ENCODE measurements at places on chromosomes 7 and 10.

DNA sequence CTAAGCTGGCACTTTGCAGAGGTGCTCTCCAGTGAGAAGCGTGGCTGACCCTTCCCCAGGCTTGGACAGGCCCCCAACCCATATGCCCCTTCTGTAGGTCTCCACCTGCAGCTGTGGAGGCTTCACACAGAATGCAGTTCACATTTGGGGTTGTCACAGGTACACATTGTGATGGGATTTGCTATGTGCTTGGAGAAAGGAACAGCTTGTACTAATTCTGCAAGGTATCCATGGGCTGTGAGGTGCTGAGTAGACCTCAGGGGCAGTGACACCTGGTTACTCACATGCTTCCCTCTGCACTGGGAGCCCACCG lies 188.9 kb downstream of the CXCL12 start:
- DNase-seq = no peak

- no peak for DNase-seq
These were observed 35.4 kb downstream of the AKR1B15 start for GRCh38 chr7:134584290-134584689.

GRCh38 chr7:139855498-139856270 lies 26.6 kb downstream of the TBXAS1 start:
- no peak for DNase-seq

DNA sequence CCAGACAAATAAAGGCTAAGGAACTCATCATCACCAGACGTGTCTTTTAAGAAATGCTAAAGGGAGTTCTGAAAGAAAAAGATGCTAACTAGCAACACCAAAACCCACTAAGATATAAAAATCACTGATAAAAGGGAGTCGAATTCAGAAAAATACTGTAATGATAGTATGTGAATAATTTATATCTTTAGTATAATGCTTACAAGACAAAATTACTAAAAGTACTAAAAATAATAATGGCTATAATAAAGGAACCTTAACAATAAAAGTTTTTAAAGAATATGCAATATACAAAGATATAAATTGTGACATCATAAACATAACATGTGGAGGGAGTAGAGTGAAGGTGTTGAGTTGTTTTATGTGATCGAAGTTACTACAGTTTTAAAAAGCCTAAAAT lies 28.3 kb downstream of the HPSE2 start:
- DNase-seq = no peak

DNA sequence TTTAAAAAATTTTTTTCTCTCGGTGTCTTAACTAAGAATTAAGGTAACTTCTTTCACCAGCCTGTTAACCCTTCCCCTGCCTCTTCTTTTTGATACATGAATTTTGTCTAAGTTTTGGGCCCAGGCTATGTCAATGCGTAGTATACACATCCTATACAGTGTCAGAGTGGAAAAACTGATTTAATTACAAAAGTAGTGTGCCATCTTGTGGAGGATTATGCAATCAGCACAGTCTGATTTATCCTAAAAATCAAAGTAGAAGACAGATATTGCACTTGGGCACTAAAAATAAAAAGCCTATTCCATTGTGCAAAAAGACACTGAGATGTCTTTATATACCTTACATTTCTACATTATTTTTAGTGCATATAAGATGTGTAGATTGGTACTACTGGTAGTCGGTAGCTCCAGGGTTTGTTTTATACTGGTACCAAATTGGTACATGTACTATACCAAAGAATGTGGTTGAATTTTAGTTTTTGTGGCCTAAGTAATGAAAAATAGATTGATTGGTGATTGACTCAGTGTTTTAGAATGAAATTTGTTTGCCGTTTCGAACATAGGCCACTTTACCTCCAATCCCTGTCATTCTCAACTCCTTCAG lies 96.6 kb downstream of the MKLN1 start:
- DNase-seq = no peak

DNA sequence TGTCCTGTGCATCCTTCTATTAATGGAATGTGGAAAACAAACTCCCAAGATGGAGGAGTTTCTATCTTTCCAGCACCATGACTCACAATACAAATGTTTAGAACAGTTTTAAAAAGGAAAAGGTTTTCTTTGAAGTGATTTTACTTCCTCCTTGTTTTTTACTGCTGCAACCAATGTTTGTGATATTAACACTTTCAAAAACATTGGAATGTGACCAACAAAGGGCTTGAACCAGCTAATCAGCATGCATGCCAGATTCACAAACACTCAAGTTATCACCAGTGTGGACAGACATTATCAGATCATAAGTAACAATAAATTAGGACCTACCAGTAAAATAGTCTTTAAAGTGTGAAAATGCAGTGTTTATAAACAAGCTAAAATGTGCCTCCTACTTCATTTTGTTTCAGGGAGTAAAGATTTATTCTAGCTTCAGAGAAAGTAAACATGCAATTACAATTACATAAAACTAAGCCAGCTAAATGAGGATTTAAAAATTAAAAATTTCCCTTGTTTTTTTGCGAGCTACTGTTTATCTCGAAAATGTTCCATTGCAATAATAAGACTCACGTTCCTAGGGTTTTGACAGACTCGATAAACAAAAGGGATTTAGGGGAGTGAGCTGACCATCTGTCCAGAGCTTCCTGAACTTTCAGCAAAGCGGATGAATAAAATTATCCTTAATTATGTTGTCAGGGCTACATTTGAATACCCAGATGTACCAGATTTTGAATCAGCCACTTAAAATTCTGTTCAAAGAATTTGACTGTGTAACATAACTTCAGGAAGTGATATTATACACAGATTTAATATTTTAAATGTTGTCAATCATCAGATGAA lies 29.8 kb downstream of the CPVL start:
- no peak for DNase-seq

DNA sequence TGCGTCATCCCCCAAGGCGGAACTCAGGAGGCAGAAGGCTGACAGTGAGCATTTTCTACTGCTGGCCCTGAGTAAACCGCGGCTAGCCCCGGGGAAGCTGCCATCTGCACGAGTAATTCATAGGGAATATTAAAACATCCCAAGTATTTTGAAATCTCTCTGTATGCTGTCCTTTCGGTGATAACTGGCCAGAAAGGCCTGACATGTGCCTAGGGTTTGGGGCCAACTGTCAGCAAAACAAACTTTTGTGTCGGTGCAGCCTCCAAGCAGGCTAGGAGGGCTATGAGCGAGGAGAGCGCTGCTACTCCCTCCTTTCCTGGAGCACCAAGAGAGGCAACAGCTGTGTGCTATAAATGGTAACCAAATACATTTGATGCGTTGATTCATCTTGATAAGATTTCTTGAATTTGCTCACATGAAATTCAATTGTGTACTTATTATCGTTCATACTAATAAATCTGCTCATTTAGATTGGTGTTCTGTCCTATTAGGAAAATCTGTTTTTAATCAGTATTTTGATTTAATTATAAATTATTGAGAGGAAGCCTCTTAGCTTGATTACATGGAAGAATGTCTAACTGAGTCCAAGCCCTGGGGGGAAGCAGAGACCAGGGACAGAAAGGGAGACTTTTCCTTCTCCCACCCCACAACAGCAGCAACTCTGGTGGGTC lies 124.4 kb upstream of the NPS start:
- no peak for DNase-seq

DNA sequence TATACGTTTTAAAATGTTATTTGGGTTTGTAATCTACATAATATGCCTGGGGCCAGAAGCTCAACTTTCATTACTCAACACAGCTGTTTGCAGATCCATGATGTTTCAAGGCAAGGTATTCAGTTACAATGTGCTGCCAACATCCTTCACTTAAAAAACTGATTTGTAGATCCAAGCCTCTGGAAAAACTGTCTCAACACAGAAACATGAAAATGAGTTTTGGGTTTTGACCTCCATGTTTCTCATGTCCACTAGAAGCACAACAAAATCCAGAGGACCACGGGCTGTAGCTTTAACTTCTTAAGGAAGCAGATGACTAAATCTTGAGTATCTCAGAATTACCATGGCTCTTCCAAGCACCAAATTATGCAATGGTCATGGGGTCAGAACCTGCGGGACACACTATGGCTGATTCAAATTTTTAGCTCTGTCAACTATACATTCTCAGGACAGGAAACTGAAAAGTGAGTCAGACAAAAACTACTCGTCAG lies 247.1 kb upstream of the GRB10 start:
- no peak for DNase-seq

DNA sequence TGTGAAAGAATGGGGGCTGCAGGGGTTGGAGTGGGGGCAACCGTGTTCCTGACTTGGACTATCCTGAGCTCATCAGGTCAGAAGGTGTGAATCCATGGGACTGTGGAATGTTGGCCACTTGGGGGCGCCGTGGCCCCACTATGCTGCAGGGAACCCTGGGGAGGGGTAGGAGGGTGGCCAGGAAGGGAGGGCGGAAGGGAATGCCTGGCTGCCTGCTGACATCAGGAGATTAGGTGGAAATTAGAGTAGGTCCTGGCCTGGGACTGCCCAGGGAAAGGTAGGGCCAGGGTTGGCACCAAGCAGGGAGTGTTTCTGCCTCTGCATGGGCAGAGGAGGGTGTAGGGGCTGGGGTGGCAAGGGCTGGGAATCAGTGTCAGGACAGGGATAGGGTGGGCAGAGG lies 65.8 kb upstream of the PRSS58 start:
- DNase-seq = no peak

- DNase-seq = no peak
These were observed 267.2 kb downstream of the TFEC start for GRCh38 chr7:115763347-115763746.

DNA sequence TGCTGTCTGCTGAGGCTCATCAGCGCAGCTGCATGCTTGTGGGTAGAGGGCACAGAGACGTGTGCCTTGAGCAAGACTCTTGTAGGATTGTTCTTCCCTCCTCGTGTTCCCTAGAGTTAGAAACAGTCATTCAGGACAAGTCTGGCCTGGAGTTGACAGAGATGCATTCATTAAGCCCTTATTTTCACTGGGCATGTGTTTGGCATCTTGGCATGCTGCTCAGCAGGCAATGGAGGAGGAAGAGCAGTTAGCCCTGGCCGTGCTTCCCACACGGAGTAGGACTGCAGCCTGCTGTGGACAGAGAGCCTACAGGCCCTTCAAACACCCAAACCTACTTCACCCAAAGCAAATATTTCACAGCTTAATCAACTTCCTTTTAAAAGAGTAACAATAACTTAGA lies 73.0 kb upstream of the GJD4 start:
- no peak for DNase-seq

DNA sequence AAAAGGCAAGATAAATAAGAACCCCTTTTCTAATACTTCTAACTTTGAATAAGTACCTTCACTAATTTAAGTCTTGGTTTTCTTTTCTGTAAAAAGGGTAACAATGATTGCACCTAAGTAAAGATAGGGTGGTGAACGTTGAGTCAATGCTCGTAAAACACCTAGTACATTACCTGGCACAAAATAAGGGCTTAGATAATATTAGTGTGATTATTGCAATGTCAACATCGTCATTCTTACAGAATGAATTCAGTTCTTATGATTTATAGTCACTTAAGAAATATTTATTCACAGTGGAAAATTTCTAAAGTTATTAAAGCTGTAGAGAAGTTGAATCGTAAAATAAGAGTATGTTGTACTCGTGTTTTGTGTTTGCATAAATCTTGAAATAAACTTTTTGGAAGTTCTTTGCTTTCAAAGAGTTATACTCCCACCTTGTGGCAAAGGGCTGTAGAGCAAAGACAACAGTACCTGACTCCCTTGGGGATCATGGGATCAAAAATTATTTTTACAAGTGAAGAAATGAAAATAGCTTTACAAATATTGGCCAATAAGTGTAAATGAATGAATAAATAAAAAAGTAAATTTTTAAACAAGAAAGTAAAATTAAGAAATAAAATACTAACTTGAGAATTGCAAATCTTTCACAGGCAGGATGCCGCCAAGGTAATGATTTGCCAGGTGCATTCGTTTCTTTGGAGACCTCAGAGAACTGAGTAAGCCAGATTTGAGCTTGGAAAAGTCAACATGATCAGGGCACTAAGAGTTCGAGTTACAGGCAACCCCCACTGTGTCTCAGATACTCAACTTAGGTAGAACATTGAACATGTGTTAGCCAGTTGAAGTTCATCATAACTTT lies 285.8 kb upstream of the CACNA2D1 start:
- no peak for DNase-seq

DNA sequence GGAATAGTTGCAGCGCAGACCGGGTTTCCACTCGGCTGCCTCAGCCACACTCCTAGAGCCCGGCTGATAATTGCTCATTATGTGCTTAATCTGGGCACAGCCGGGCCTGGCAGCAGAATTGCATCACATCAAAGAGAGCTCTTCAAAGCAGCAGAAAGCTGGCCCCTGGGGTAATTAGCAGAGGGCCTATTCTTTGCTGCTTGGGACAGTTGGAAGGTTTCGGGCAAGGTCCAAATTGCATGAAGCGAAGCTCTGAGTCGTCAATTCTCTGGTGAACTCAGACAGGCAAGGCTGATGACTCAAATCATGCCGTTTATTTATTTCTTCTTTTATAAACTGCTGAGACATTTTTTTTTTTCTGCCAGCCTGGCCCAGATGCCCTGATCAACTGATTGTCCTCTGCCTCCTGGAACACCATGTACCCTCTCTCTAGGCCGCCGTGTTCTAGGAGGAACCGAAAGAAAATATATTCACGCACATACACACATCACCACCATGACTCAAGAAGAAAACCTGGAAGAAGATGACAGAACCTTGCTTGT lies 242.2 kb downstream of the RAB11FIP2 start:
- no peak for DNase-seq

- no peak for DNase-seq
These were observed 33.6 kb upstream of the CHST15 start for GRCh38 chr10:124126983-124127385.

DNA sequence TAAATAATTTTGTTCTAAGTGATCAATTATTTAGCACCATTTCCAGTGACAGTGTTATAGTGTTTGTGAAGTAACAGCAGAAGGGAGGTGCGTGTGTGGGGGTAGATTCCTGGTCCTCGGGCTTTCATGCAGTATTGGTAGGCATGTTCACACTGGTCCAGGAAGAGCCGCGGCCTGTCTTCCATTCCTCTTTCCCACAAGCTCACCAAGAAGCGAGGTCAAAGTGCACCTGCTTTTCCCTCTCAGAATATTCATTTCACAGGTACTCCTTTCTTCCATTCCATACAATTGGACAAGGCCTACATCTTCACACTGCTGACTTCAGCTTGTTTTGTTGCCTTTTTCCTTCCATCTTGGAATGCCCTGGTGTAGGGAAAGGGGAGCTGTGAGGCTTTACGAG lies 151.8 kb upstream of the CELF2 start:
- no peak for DNase-seq

DNA sequence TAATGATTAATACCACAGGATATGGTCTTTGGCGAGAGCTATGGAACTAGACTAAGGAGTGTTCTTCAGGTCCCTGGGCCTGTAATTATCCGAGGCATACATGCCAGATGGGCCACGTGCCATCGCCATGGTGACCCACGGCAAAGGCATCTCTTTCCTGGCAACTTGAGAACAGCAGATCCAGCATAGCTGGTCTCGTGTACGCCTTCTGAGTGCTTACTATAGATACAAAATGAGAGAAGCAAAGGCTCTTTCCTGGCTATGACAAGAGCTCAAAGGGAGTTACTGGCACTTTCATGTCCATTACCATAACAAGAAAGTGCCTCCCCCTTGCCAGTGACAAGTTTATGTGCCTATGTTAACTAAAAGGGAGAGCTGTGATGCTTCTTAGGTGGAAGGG lies 26.0 kb upstream of the GLI3 start:
- no peak for DNase-seq

Measured in GM12892 (cell line).